ENCODE measurements at places on chromosomes 7 and 10. TPM values are rescaled to one million over a fixed set of nuclear protein-coding genes. Genes with fewer than 3 reads are reported as not detected.

Gene STEAP4
- 0.88 TPM for polyA plus RNA-seq

Gene COBL
- 0.07 TPM for polyA plus RNA-seq

Gene PUS7
- polyA plus RNA-seq = 16.0 TPM

Gene HOXA10
- polyA plus RNA-seq = 0.25 TPM

Gene FBXO24
- 0.32 TPM for polyA plus RNA-seq

Gene NCF1
- polyA plus RNA-seq = not detected

Gene LOXL4
- polyA plus RNA-seq = 39.8 TPM

Gene ABCA13
- 0.08 TPM for polyA plus RNA-seq

Gene CCDC126
- 7.1 TPM for polyA plus RNA-seq

Gene SFRP5
- polyA plus RNA-seq = not detected

Gene CFAP70
- 0.18 TPM for polyA plus RNA-seq

Gene BCL7B
- 63.2 TPM for polyA plus RNA-seq

Gene NUTM2B
- 0.15 TPM for polyA plus RNA-seq

Gene LGI1
- polyA plus RNA-seq = not detected

Gene RHOBTB1
- polyA plus RNA-seq = 42.6 TPM

Gene CRYGN
- polyA plus RNA-seq = 0.02 TPM

Gene TMEM236
- polyA plus RNA-seq = 0.02 TPM

Gene ZPBP
- polyA plus RNA-seq = not detected

Gene NPSR1
- polyA plus RNA-seq = not detected

Data from fibroblast of lung (primary cell).